ENCODE measurements at places on chromosomes 4 and X.
A peak's percentile ranks its signal among the peaks of the same experiment; 100 is the strongest.

DNA sequence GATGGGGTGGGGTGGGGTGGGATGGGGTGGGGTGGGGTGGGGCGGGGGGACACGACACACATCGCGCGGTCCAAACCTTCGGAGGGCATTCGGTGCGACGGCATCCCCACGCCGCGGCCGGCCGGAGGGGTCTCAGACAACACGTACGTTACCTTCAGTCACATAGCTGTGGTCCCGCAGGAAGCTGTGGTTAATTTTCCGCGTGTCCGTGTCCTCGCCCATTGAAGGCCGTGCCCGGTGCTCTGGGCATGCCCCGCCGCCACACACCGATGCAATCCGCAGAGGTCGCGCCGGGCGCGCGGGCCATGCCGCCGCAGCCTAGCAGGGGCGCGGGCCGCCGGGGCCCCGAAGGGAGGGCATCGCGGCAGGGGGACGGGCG lies 417 bp downstream of the PPP2R2C start:
- peak; percentile 4 for DNase-seq

DNA sequence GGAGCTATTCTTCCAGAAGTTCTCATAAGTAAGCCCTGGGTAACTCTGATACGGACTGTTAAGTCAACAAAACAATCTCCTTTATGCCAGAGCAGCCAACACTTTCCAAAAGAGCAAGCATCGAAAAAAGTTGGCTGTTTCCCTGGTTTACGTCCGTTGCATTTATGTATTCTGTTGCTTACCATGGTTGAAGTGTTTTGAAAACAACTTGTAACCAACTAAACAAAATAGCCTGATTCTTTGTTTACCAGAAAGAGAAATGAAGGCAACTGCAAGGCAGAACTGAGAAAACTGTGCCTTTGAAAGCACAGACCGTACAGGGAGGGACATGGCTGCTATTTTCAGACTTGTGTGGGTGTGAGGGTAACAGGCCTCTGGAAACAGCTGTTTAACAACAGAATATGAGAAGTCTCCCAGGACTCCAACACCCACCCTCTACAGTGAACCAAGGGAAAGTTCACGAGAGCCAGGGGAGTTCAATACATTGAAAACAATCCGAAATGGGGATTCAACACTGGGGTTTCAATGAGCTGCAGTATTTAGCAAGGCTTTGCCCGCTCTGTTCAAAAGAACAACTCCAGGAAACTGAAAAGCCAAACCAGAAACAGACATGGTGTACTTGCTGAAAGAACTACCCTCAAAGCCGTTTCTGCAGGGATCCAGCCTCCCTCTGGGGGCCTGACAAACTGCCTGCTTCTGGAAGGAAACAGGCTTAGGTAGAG lies 95.8 kb upstream of the EGFL6 start:
- peak; percentile 19 for DNase-seq

GRCh38 chr4:168831585-168831918 lies 178.5 kb downstream of the CBR4 start:
- no peak for DNase-seq

DNA sequence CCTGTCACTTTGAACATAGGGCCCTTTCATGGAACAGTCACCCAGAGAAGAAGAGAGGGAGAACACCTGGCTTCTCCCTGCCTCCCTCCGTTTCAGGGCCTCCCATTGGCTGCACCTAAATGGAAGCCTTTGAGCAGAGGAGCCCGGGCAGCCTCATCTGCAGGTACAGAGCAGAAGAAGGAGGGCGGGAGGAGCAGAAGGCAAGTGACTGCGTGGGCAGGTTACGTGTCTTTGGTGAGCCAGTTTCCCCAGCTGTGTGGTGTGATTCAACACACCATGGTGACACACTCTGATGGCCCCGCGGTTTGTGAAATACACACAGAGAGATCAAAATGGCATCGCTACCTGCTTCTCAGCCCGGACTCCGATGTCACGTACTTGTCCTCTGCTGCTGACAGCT lies 431 bp downstream of the C4orf50 start:
- no peak for DNase-seq

DNA sequence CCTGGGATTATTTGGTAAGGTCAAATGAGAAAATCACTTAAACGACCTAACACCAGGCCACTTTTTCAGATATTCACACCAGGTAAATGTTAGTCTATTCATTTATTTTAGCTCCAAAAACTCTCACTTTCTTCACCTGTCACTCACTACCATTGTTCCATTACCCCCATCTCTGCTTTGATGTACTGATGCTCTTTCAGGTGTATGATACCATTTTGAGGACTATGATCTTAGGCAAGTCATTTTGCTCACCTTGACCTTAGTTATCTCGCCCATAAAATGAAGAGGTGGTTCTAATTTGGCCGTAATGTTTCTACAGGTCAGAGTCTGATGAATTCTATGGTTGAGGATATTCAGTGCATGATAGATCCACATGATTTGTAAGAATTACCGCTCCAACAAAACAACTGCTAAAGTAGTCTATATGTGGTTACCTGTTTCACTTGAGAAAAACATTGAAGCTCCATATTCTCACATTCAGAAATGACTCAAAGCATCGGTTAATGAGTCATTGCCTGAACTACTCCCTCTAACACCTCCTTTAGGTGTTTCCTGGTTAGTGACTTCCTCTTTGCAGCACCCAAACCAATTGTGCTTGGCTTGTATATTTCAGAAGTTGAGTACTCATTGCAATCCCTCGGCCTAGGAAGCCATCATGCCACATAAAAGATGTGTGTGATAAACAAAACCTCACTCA lies 4.5 kb downstream of the DTHD1 start:
- no peak for DNase-seq

DNA sequence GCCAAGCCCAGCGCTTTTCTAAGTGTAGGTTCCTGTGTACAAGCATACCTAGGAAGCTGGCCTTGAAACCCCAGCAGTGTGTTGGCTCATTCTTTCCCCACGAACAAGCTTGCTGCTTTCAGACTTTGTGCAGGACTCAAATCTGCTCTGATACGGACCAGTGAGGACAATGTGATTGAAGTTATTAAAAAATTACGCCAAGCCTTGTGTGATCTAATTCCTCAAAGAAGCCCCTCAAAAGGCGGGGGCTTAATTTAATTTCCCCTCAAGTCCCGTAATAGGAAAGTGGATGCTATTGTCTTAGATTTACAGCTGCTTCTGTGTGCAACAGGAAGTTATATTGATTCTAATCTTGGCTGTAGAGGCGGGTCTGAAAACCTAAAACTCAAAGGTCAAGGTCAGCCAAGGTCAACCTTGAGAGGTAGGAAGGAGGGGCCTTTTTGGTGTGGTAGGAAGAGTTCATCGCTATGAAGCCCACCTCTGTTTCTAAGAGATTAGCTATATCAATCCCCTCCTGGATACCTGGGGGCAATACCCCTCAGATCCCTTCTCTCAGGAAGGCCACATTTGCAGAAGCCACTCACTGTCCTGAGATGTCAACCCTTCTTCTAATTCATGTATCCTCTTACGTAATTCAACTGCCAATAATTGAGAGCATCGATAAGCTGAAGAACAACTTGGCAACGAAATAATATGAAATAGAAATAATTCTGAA lies 45.1 kb downstream of the TBC1D9 start:
- no peak for DNase-seq
